Activated CD4-positive, alpha-beta T cell treated with anti-CD3 and anti-CD28 coated beads for 48 hours (primary cell): ENCODE measurements at places on chromosomes 11 and 22.

DNA sequence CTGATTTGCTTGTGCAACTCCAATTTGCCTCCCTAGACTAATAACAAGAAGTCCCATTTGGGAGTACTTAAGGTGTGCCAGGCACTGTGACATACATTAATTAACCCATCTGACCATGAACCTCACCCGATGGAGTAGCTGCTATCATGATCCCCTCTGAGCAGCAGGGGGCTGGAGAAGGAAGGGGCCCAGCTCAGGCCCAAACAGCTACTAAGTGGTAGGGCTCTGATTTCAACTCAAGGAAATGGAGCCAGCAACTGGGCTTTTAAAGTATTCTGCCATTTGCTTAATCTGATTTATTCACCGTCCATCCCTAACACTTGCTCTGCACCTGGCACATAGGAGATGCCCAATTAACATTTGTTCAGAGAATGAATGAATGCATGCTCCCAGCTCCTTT lies 1.2 kb downstream of the CRYBB1 start:
- DNase-seq = no peak

DNA sequence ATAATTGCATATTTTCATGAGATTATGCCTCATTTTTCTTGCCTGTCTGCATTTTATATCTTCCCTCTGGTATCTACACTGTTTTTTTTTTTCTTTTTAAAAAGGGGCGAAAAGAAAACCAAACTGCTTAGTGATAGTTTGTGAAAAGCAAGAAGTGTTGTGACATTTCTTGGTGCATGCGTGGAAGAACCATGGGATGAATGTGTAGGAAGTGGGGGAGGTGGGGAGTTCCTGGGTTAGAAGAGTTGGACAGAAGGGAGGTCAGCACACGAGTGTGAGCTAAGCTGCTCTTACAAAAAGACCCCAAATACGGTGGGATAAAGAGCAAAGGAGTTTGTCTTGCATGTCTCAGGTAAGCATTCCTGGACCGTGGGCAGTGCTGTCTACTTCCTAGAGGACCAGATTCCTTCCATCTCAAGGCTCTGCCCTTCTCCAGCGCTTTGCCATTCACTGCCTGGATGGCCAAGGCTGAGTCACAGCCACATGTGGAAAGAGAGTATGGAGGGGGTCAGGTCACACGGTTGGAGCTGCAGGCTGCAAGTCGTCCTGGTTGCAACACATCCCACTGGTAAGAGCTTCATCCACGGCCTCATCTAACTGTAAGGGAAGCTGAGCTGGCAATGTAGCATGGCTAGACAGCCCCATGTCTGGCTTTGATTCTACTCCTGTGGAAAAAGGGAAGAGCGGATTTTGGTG lies 300.6 kb downstream of the DDX10 start:
- DNase-seq = no peak

- no peak for DNase-seq
Measured at GRCh38 chr22:42509548-42509947, 10.0 kb downstream of the RRP7A start.

DNA sequence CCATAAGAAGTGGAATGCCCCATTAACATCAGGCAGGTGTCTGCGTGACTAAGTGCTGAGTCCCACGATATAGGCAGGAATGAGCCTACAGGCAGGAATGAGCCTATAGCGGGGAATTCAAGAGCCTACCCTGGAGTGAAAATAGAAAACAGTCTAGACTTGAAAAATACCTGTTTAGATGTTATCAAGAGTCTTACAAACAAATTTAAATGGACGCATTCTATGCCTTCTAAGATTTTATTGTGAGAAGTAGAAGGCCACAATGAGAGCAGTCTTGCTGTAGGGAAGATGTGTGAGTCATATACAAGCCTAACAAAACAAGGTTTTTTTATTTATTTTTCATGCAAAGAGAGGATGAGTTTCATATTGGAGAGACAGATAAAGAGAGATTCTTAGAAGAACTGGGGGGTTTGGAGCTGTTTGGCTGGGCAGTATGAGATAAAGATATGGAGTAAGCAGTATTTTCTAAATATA lies 200.8 kb upstream of the ZC3H12C start:
- DNase-seq = no peak

DNA sequence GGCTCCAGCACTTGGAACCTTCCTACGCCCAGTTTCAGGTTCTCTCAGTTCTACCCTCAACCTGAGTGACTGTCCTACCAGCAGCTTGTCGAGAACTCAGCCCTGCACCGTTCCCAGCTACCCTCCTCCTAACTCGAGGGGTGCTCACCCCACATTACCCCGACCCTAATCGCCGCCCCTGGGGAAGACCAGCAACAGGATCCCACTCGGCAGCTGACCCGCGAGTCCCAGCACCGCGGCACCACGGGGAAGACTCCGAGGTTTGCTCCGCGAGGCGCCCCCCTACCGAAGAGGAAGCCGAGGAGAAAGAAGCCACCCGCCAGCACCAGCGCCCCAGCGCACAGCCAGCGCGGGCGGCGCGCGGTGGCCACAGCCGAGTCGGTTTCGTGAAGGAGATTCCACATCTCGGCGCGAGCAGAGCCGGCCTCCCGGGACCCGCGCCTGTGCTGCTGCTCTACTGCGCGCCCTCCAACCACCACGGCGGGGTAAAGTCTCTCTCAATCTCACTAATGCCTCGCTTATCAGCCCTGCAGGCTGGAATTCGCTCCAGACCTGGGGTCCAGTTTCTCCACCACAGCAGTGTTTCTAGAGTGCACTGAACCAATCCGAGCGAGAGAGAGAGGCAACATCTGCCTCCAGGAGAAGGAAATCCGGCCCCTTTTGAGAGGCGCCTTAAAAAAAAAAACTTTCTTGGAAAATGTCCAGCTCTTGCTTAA lies at the start of gene FOLH1:
FOLH1 (minus strand) TSS at position 597 of the 716 bp plus-strand sequence; CDS start at position 404, 193 bp downstream.
- no peak for DNase-seq

DNA sequence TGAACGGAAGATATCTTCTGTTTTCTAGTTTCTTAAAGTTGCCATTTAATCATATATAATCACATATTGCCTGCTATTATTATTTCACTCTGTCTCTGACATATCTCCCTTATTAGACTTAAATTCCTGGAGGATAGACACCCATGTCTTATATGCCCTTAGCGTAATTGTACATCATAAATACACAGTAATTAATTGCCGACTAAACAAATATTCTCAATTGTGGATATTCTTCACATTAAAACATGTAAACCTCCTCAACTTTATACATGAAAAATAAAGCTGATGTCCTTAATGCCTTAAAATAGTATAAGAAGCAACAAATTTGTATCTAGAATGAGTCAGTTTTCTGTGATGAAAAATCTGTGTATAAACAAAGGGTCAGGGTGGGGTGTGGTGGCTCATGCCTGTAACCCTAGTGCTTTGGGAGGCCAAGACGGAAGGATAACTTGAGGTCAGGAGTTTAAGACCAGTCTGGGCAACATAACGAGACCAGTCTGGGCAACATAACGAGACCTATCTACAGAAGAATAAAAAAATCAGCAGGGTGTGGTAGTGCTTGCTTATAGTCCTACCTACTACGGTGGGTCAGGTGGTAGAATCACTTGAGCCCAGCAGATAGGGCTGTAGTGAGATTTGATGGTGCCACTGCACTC lies 6.1 kb downstream of the ZDHHC13 start:
- no peak for DNase-seq

- no peak for DNase-seq
Measured at GRCh38 chr22:35274154-35274871, 17.0 kb downstream of the HMGXB4 start.

GRCh38 chr11:2462986-2463765 lies 18.4 kb downstream of the KCNQ1 start:
- no peak for DNase-seq

DNA sequence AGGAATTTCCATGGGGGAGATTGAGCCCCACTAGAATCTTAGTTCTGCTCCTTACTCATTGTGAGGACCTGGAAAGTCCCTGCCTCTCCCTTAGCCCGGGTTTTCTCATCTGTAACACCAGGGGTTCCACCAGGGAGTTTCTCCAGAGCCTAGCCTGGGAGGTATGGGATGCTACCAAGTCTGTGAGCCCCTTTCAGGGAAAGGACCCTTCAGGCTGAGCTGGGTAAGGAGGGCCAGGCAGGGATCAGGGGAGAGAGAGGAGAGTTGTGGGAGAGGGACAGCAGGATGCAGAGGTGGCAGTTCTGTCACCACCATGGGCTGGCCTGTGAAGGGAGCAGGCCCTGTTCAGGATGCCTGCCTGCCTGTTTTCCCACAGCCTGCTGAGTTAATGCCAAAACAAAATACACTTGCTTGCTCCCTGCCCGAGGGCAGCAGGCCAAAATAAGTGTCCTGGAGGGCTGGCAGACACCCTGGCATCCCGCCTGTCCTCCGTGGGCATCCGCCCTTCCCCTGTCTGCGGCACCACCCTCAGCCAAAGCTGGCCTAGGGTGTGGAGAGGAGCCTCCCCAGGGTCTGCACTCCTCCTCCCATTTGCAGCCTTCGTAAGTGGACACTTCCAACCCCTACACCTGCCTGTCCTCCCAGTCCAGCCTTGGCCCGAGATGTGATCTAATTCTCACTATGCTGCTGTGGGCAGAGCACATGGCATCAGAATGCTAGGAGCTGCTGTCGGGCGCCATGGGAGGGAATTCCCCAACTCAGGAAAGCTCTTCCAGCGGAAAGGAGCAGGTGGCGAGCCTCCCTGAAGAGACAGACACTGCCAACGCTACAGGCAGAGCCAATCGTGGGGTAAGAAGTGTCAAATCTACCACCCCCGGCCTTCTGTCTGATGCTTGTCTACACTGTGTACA lies 5.9 kb upstream of the FCHSD2 start:
- no peak for DNase-seq

DNA sequence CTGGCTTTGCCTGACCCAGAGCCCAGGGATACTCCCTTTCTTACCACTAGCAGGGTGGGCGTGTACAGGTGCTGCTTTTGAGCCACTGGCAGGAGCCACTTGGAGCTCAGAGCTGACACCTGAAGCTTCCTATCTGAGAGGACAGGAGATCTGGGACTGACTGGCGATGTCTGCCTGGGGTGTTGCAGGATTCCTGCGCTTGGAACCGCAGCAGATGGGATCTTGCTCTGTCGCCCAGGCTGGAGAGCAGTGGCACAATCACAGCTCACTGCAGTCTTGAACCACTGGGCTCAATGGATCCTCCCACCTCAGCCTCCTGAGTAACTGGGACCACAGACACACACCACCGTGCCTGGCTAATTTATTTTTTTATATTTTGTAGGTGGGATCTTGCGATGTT lies 17.7 kb downstream of the GP1BB start:
- DNase-seq = no peak

GRCh38 chr11:65439331-65440181 lies 17.0 kb downstream of the NEAT1 start:
- no peak for DNase-seq

DNA sequence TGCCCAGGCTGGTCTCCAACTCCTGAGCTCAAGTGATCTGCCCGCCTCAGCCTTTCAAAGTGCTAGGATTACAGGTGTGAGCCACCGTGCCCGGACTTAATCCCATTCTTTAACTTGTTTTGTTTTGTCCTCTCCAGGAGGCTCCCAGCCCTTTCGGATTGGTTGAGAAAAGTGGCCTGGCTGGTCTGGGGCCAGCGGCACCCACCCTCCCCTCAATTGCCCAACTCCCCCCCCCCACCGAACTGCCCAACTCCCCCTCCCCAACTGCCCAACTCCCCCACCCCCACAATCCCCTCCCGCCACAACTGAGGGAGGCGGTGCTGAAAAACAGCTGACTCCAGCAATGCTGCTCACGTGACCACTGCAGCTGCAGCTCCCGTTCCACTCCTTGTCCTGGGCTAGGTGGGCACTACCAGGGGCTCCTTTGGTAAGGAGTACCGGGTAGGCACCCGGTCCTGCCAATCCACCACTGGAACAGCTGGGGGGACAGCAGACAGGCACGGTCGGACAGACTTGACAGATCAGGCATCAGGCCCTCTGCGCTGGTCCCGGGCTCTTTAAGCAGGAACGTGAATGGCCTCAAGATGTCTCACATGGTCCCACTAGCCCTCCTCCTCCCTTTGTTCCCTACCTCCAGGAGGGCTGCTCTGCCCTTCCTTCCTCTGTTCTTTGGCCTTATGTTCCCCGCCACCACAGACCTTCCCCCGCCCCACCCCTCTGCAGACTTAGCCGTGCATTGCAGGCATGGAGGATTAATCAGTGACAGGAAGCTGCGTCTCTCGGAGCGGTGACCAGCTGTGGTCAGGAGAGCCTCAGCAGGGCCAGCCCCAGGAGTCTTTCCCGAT lies at the start of gene TCN2:
TCN2 (plus strand) TSS at position 720 of the 845 bp plus-strand sequence. CDS start 158 bp downstream, outside the sequence.
- DNase-seq = peak; percentile 61

GRCh38 chr11:87861030-87861429 lies 314.2 kb downstream of the RAB38 start:
- no peak for DNase-seq

GRCh38 chr11:38460896-38461295 lies 1862.9 kb upstream of the RAG2 start:
- no peak for DNase-seq

DNA sequence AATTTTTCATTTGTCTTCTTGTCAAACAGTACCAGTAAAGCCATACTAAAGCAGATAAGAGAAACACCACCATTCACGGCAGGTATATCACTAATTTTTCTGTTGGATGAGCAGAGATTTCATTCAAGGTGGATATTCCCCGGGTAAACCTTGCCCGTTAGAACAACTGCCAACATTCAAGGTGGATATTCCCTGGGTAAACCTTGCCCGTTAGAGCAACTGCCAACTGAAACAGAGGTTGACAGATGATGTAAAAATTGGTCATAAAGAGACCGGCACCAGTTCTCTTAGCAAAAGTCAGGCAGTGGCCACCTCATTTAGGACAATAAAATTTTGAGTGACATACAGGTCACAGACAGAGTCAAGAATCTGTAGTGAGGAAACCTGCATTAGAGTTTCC lies 423.4 kb upstream of the SYN3 start:
- DNase-seq = no peak

- no peak for DNase-seq
Measured at GRCh38 chr11:125390946-125391345, 105.1 kb downstream of the FEZ1 start.

GRCh38 chr11:120129570-120129969 lies 8.3 kb downstream of the TRIM29 start:
- DNase-seq = no peak

DNA sequence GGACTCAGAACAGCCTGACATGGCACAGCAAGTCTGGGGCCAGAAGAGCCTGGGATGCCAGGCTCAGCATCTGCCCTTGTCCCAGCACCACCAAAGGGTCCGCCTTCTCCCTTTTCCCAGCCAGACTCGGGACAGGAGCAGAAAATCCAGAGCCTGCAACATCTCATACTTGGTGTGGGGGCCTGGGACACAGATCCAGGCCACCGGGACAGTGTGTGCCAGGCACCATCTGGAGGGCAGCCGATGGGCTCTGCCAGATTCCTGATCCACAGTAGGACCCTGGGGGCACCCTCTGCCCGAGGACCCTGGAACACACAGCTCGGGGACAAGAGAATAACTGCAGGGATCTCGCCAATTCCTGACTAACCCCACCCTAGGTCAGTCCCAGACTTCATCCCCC lies 67.7 kb downstream of the PHF21B start:
- no peak for DNase-seq

GRCh38 chr11:92396133-92396532 lies 171.5 kb downstream of the FAT3 start:
- no peak for DNase-seq

DNA sequence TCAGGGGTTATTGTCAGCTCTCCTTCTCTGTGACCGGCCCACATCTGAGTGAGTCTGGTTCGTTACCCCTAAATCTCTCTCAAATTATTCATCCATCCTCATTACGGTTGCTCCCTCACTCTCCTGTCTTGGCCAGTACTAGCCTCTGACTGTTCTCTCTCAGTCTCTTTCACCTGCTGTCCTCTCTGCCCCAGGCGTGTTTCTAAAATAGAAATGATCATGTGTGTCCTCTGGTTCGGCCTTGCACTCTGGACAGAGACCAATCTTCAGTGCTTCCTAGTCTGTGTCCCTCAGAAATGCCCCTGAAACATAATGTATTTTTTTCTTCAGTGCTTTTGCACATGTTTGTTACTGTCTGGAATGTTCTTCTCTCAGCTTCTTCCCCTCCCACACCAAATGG lies 4.9 kb downstream of the PSMD13 start:
- DNase-seq = no peak
